Stimulated activated CD8-positive, alpha-beta memory T cell treated with anti-CD3 and anti-CD28 coated beads, Interleukin-2, amount 100 ng/mL, for 1 hour (primary cell): ENCODE measurements at places on chromosomes 13 and 19.

DNA sequence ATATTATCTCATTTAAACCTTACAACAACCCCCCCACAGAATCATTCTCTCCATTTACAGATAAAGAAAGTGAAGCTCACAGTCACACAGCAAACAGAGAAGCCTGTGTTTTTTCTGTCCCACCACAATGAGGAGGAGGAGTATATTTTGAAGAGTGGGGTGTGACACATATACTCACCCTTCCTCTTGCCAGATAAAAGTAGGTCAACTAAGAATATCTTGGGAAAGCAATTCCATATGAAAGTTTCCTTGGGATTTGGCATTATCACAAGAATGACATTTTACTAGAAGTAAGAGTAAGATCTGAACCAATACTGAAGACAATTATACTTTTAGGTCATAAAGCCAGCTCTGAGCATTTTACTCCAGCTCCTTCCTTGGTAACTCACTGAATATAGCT lies 287.5 kb upstream of the HTR2A start:
- no peak for DNase-seq

- DNase-seq, result no peak
Observed at GRCh38 chr19:53581871-53582279, 43.9 kb downstream of the ZNF331 start.

DNA sequence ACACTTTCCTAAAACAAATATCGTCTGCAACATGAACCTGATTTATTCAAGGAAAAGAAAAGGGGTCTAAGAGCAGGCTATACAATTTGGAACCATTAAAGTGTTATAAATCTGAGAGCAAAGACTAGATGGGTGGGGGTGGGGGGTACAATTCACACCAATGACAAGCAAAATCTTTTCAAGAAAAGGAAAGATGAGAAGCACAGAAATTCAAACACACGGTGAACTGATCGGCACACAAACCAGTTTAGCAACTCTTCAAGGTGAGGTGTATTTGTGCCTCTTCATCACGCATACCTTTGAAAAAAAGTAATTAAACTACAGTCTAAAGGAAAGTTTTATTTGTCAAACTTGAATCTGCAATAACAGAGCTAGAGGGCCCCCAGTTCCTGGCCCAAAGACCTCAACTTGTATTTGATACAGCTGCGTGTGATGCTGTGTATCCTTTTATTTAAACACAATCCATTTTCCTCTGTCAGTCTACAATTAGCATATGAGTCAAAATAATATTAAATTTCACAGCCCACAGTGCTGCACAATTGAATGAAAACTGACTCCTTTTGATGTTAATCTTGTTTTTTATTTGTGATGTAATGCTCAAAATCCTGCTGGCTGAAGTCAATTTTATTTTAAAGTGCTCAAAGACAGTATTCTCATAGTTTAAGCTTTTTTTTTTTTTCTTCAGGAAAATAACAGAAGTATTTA lies 14.2 kb downstream of the EFNB2 start:
- DNase-seq, result no peak

DNA sequence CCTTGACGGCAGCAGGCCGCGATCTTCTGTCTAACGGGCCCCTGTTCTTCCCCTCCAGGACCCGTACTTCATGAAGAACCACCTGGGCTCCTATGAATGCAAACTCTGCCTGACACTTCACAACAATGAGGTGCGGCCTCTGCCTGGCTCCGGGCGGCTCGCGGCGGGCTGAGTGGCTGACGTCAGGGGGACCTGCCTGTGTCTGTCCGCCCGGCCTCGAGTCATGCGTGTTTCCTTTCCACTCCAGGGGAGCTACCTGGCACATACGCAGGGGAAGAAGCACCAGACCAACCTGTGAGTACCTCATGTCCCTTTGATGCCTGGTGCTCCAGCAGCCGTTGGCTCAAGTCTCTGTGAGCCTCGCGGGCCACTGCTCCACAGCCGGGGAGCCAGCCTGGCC lies 4.6 kb upstream of the AMH start:
- no peak for DNase-seq

GRCh38 chr19:18659281-18660050 lies 22.6 kb downstream of the KLHL26 start:
- no peak for DNase-seq

GRCh38 chr19:2016041-2016807 lies 710 bp upstream of the BTBD2 start:
- DNase-seq, result no peak

- DNase-seq, result no peak
Observed at GRCh38 chr13:82879921-82880320, 1002.4 kb downstream of the SLITRK1 start.

DNA sequence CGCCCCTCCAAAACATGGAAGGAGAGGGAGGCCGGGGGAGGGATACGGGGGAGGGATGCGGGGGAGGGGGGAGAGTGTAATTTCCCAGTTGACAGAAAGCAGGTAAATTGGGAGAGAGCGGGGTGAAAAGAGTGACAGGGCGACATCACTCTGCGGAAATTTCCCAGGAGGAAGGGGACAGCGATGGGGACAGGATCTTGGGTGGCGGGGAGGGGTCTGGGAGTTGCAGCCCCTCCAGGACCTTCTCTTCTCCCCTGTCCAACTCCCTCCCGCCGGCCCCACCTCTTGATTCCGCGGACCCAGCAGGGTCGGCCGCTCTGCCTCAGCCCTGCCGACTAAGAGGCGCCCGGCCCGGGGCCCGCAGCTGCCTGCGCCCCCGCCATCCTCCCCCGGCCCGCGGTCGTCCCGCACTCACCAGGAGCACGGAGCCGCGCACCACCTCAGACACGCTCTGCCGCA lies 108.0 kb upstream of the DOCK9 start:
- DNase-seq, result no peak

DNA sequence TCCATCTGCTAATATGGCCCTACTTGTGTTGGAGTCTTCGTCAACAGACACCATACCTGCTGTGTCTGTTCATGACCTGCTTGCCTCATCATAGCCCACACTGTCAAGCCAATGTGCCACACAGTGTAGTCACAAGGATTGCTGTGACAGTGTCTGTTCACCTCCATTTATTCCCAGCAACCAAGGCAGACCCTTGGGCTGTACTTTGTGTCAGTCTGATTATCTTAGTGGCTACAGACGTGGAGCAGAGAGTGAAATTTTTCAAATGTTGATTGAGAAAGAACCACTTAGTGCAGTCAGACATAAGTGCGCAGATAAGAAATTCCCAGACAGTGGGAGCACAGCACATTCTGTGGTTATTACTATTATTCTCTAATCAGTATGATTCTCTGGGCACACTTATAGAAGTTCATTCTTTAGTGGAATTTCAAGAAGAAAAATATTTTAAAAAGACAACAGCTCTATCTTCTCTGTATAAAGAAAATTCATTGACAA lies 184.6 kb downstream of the GPC6 start:
- DNase-seq, result no peak

- DNase-seq, result no peak
Observed at GRCh38 chr13:71979616-71980015, 112.6 kb upstream of the DACH1 start.

DNA sequence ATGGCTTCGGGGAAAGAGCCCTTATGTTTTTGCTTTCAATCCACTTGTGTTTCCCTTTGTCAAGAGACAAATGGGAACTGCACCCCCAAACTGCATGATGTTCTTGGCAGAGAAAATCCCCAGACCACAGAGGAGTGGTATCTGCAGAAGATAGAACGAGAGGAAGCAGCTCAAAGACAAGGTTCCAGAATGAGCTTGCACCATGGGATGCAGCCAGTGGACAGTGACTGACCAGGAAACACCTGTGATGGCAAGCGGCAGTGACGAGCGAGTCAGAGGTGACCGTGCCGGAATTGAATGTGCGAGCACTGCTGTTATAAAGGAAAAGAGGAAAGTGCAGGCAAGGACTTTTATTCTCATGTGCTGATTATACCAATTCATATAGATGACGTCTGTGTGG lies 46.3 kb downstream of the IRS2 start:
- no peak for DNase-seq
